Endothelial cell of umbilical vein (primary cell): ENCODE measurements at places on chromosomes 5 and 9.

- DNase-seq = no peak
Measured at GRCh38 chr9:98315067-98315453, 59.6 kb upstream of the TBC1D2 start.

DNA sequence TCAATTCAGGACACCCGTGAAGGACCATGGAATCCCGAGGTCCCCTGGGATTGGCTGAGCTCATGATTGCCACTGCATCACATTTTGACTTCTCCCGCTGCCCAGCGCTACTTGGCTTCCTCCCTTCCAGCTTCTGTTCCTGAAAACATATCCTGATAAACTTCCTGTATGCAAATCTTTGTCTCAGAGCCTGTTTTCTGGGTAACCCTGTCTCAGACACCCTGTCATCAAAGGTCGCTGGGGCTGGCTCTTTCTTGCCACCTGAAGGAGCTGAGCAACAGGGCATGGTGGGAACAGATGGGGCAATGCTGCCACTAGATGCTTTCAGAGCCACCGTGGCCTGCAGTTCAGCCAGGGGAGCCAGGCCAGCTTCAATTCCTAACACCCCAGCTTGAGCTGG is 154.3 kb upstream of the TBC1D2 start:
- DNase-seq = peak; percentile 11

DNA sequence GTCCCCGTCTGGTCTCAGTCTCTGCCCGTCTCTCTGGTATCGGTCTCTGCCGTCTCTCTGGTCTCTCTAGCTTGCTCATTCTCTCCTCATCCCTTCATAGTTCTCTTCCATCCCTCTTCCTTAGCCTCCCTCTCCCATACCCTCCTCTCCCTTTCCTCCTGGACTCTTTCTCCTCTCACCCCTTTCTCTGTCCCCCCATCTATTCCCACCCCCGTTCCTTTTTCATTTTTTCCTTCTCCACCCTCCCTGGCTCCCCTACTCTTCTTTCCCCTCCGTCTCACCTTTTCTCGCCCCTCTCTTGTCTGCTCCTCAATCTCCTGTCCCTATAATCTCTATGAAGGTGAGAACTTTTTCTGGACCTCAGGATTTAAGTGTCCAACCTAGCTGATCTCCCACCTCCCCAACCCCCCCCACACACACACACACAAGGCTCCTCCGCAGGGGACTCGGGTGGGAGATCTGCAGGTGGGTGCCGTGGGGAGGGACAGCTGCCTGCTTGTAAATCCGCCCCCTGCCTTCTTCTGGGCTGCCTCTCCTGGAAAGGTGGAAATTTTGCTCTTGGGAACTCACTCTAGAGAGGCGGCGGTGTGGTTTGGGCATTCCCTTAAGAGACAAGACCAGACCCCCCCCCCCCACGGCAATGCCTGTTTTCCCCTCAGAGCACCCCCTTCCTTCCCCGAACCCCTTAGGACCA is 953 bp downstream of the UBE2QL1 start:
- no peak for DNase-seq

GRCh38 chr5:56506211-56506965 is 273.3 kb upstream of the ANKRD55 start:
- no peak for DNase-seq

DNA sequence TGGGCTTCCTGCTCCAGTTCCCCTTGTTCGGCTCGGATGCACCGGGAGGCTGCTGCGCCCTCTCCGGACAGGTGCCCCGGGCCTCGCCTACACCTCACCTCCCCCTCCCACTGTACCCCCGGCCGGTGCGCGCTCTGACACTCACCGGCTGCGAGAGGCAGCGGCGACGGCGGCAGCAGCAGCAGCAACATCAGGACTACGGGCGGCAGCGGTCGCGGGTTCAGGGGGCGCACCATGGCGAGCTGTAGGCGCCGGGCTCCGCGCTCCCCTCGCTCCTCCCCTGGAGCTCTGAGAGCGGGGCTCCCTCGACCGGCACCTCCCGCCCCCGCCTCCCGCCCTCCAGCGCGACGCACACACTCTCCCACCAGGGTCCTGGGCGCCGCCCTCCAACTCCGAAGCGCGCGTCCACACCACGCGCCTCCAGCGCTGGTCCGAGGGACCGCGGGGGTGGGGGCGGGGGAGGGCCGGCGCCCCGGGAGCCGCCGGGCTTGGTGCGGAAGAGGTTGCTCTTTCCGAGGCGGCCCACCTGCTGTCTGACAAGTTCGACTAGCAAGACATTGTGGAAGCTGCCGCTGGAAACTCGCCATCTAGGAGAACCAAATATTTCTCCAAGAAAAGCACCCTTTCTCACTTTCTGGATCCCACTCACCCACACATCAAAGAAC is at the start of gene GFRA3:
TSS of gene GFRA3 (minus strand) at position 433 of the 665 bp plus-strand sequence. CDS start at position 236, 197 bp downstream.
- DNase-seq = no peak
